ENCODE measurements at places on chromosomes 6 and 20.
A peak's percentile ranks its signal among the peaks of the same experiment; 100 is the strongest.

- no peak for DNase-seq
Observed at GRCh38 chr6:64680446-64680845, 1026.6 kb downstream of the EYS start.

- DNase-seq: no peak
Observed at GRCh38 chr6:38593409-38593808, 46.3 kb downstream of the BTBD9 start.

DNA sequence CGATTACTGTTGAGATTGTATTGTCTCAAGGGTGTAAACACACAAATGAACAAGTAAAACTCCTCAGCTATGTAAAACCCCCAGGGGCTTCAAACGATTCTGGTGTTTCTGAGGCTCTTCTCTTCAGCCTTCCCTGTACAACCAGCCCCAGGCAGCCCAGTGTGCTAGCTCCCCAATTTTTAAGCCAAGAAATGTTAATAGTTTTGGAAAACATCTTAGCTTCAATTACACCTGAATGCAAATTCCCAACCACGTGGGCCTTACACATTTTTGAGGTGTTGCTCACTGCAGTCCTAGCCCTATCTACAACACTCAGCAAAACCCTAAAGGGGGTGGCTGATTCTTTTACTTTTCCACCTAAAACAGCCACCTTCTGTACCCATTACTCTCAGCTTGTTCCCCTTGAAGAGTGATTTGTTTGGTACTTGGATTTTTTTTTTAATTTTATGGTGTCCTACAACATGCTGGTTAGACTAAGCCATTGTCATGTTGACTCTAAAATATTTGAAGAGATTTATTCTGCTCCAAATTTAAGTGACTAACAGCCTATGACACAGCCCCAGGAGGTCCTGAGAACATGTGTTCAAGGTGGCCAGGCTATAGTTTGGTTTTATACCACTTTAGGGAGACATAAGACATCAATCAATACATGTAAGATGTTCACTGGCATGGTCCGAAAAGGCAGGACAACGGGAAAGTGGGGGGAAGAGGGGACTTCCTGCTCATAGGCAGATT is 48.7 kb downstream of the ADAT2 start:
- no peak for DNase-seq

- DNase-seq: no peak
Observed at GRCh38 chr20:58389968-58390658, 1.1 kb downstream of the VAPB start.

DNA sequence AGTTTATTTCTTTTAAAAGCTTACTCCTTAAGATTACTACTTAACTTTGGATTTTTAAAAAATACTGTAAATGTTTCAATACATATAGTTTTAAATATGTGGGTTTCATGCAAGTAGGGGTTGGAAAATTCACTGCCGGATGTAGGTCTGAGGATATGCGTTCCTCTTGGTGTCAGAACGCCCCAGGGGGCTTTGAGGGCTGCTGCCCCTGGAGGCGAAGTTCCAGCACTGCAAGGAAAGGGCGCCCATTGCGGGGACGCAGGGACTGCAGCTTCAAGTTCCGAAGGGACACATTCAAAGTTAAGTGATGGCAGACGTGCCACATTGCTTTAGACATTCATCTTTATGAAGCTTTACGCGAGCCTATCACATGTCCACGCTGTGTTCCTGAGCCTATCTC is 152.9 kb downstream of the SOD2 start:
- no peak for DNase-seq

- DNase-seq: no peak
Observed at GRCh38 chr6:149840345-149841075, 23.6 kb downstream of the LRP11 start.

DNA sequence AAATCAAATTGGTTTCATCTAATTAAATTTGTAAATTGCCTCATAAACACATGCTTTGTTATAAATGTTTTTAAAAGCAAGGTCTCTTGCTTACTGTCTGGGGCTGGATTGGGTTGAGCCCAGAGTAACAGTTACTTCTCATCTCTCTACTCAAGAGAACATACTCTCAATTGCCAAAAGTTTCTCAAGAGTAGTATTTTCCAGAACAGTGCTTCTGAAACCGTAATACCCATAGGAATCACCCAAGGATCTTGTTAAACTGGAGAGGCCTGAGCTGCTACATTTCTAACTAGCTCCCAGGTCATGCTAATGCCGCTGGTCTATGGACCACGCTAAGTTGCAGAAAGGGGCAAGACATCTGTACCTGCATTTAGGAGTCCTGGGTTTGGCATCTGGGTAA is 744.9 kb downstream of the PTPRT start:
- no peak for DNase-seq

DNA sequence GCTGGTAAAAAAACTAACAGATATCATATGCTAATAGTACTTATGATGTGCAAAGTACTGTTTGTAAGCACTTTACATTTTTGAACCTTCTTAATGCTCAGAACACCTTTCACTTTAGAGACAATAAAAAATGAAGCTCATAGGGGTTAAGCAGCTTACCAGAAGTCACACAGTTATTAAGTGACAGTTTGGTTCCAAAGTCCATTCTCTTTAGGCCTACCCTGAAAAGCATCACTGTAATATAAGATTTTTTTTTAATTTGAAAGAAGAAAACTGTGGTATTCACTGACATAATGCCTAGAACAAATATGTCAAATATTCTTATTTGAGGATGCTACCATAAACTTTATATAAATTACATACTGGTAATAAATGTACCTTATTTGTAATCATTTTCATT is 127.6 kb upstream of the RUNX2 start:
- DNase-seq: no peak

- DNase-seq: no peak
Observed at GRCh38 chr6:44275271-44275748, 5.1 kb downstream of the TMEM151B start.

GRCh38 chr6:170063431-170063830 is 227.4 kb downstream of the DLL1 start:
- no peak for DNase-seq

DNA sequence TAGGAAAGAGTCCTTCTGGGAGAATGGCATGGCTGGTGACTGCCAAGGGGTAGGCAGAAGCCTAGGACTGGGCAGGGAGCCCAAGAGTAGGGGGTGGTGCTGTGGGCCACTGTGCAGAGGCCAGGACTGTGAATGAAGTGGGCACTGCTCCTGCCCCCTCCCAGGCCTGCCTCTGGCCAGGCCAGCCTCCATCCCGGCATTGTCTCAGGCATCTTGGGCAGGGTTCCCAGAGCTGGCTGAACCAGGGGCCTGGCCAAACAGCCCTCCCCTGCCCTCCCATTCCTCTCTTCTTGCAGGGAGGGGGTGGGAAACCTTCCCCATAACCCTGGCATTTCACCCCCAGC is 81.6 kb downstream of the MRPL14 start:
- no peak for DNase-seq

DNA sequence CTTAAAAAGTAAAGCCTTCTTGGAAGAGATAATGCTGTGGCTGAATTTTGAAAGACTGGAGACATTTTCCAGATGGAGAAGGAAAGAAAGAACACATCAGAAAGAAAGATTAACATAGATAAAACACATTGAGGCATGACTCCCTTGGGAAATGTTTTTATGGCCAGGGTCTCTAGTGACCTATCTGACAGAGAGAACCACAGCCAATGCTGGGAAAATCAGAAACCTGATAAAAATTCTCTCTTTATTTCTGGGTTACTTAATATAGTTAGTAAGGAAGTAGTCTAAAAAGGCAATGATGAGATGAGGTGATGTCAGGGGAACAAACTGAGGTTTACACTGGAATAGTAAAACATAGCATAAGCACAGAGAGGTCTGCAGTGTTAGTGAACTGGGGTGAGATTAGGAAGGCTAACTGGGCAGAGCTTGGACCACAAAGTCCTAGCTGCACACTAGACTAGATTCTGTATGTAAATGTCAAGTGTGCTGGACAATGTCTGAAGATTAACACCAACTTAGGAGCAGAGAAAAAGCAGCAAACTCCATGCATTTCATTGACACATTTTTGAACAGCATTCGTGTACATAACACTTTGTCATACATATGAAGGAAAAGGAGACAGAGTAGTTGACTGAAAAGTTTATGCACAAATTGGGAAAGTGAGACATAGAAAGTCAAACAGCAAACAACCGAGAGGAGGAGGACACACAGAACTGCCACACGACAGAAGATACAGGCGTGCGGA is 31.0 kb downstream of the ELOVL2 start:
- DNase-seq: no peak

DNA sequence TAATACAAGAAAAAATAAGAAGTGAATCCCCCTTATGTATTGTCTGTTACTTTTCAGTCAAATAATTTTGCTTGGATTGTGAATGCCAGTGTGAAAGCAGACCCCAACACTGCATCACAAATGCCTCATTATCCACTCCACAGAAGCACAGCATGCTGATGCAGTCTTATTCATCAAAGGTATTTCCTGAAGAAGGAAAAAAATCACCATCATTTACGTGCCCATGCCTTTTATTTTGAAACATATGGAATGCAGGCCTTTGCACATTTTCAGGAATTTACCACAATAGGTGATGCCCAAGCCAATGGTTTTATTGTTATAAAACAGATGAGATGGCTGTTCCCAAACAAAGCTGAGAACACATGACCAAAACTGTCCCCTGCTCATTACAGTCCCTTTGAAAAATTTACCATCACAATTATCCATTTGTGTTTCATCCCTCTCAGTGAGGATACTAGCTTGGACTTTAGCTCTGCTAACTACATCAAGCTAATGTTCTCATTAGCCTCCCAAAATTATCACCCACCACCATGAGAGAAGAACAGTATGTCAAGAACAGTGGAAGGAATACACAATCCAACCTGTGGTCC is 180.6 kb upstream of the HTR1E start:
- no peak for DNase-seq

GRCh38 chr6:11214084-11214833 is 18.2 kb downstream of the NEDD9 start:
- peak; percentile 27 for DNase-seq

DNA sequence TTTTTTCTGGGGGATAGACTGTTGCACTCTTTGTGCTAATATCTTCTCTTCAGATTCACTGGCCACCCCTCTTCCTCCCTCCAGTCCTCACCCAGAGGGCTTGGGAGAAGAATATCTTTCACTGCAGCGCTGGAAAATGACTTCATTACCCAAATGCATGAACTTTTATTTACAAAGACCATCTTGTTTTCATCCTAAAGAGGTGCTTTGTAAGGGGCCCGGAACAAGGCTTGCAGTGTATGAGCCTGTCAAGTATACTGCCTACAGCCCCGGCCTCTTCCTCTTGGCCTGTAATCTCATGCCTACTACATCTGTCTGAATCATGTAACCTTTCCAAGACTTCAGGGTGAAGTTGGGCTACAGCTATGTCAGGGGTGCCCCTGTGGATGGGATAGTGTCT is 554 bp upstream of the LAMA4 start:
- DNase-seq: no peak

DNA sequence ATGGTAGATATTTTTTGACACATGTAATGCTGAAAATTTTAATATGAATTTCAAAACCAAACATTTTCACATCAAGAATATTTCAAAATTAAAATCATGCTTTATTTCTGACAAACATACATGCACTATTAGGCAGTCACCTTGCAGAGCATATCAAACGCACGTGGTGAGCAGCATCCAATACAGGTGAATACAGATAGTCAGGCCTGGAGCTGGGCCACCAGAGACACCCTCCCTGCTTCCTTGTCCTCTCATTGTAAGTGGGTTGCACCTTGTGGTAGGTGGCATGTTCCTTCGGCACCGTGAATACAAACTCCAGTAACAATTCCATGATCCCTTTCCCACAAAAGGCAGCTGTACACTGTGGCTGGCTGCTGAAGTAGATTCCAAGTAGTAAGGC is 8.9 kb downstream of the REV3L start:
- DNase-seq: no peak

DNA sequence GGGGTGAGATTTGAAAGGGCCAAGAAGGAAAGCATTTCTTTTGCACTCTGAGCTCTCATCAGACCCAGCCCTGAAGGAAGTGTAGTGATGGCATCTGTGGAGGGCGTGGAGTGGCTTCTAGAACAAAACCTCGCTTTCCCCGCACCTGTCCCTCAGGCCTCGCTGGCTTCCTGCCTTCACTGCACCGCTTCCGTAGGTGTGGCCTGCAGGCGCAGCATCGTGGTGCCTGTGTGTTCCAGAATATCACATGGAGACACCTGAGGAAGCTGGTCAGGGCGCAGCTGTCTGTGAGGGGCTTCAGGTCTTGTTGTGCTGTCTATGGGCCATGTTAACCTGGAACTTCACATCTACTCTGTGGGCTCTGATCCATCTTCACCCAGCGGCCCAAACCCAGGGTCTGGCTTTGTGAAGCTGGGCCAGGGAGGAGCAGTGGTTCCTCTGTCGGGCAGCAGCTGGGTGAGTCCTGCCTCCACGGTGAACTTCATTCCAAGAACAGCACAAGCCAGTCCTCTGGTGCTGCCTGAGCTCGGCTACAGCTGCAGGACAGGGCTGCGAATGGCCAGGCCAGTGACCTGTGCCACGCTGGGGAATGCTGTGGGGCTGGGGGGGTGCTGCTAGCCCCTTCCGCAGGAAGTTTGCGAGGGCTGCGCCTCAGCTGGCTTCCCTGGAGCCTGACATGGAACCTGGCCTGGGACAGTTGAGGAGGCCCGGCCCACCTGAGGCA is 40.9 kb downstream of the DSTN start:
- DNase-seq: no peak

- peak; percentile 55 for DNase-seq
Observed at GRCh38 chr20:51766994-51767866, 960 bp downstream of the ATP9A start.

GRCh38 chr20:1533059-1533458 is 24.4 kb downstream of the SIRPD start:
- DNase-seq: no peak

- no peak for DNase-seq
Observed at GRCh38 chr6:149419696-149420404, 19.8 kb downstream of the SUMO4 start.

DNA sequence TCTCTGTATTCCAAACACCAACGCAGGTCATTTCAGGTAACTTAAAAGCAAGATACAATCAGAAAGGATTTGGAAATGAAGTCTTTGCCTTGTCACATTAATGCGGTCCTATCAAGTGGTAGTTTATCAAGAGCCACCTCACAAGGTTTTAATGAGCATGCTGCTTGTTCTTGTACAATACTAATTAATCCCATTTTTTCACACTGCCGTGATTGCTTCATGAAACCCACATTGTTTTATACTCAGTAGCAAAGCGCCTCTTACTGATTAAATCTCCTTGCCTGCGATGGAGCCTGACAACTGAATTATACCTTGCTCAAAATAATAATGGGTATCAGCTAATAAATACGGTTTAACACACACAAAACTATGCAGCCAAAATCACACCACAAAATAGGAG is 234.1 kb upstream of the TSHZ2 start:
- no peak for DNase-seq
